HCEC 1CT (cell line): ENCODE measurements at places on chromosomes 5 and 9.

- DNase-seq, result peak; percentile 31
These were observed 24.4 kb upstream of the FNIP1 start for GRCh38 chr5:131821221-131821620.

GRCh38 chr9:107478805-107479204 lies 10.8 kb downstream of the KLF4 start:
- no peak for DNase-seq

DNA sequence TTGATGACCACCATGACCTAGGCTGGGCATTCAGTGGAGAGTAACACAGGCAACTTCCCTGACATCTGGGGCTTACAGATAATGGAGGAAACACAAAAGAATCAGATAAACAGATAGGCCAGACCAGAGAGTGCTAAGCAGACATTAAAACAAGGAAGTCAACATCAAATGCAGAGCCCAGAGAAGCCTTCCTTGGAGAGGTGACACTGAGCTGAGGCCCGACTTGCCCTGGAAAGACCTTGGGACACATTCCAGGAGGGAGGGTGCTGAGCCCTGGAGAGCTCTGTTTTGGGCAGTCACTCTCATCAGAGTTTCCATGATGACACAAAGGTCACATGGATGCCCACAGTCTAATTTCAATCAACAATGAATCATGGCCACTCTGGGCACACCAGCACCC lies 31.9 kb upstream of the C5orf58 start:
- DNase-seq, result no peak

- DNase-seq, result peak; percentile 42
These were observed 5.3 kb downstream of the SLC36A3 start for GRCh38 chr5:151298063-151298855.

DNA sequence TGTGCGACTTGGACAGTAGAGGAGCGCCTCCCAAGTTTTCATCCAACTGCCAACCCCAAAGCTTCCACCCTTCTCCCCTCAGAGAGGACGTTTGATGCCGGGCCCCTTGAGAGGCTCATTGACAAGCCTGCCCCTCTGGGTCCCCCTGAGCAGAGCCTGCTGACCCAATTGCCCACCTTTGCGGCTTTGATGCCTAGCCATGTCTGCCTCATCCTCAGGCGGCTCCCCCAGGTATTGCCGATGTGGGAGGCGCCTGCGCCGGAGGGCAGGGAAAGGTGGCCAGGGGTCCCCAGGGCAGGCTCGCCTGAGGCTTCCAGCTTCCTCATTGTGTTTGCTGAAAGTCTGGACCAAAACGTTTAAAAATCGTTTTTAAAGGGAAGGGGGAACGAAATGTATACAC lies 1.4 kb downstream of the ODF2 start:
- DNase-seq, result no peak

- DNase-seq, result peak; percentile 57
These were observed 11.1 kb downstream of the ZNF608 start for GRCh38 chr5:124735169-124735858.

GRCh38 chr9:87554976-87555375 lies 57.3 kb downstream of the DAPK1 start:
- DNase-seq, result no peak

DNA sequence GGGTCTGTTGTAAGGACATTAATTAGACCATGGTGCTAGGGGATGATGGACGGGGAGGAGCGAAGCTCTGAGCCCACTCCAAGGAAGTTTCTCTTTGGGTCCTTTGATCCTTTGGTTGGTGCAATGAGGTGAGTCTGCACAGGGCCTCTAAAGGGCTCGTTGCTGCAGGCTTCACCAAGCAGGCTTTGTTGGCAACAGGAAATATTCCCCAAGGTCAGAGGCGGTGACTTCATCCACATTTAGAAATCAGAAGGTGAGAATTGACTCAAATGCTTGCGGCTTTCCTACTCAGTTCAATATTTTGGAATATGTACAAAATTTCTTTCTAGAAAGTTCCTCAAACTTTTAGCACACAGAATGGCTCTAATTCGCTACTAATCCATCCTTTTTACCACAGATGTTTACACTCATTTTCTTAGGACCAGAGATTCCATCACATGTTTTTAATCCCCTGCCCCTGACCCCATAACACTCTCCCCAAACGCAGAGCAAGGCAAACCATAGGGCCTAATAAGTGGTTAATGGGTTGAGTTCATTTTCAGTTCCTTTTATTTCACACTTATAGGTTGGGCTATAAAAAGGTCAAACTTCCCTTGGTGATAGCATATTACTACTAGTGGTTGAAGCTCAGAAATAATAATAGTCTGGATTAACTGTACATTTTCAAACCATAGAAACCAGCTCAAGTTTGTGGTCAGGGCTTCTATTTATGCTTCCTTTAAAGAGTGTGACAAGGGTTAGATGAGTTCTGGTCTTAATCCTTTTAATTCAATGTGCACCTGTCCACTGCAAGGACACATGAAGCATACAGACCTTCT lies 37.3 kb upstream of the TMEM252 start:
- DNase-seq, result no peak

- peak; percentile 40 for DNase-seq
These were observed 1.5 kb downstream of the GDNF start for GRCh38 chr5:37838152-37838932.

DNA sequence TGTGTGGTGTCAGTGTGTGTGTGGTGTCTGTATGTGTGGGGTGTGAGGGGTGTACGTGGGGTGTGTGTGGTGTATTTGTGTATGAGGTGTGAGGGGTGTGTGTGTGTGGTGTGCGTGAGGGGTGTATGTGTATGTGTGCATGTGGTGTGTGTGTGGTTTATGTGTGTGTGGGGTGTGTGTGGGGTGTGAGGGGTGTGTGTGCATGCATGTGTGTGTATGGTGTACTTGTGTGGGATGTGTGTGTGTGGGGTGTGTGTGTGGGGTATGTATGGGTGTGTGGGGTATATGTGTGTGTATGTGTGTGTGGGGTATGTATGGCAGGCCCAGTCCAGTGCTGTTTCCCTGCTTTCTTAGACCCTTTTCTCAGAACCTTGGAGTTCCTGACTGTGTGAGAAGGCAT lies 83.3 kb downstream of the PTTG1 start:
- DNase-seq, result no peak

DNA sequence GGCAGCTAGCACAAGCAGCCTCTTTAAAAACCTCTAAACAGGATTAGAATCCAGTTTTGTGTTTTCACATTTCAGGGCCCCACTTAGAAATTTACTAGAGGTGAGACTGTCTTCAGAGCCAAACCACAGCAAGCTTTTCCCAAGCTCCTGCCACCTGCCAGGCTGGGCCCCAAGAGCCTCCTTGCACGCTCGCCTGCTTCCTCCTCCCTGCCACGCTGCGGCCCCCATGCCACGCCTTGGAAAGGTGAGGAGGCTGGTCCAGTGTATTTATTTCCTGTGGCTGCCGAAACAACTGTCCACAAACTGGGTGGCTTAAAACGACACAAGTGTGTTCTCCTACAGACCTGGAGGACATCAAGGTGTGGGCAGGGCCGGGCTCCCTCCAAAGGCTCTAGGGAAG lies 43.4 kb downstream of the NKX2-5 start:
- no peak for DNase-seq

DNA sequence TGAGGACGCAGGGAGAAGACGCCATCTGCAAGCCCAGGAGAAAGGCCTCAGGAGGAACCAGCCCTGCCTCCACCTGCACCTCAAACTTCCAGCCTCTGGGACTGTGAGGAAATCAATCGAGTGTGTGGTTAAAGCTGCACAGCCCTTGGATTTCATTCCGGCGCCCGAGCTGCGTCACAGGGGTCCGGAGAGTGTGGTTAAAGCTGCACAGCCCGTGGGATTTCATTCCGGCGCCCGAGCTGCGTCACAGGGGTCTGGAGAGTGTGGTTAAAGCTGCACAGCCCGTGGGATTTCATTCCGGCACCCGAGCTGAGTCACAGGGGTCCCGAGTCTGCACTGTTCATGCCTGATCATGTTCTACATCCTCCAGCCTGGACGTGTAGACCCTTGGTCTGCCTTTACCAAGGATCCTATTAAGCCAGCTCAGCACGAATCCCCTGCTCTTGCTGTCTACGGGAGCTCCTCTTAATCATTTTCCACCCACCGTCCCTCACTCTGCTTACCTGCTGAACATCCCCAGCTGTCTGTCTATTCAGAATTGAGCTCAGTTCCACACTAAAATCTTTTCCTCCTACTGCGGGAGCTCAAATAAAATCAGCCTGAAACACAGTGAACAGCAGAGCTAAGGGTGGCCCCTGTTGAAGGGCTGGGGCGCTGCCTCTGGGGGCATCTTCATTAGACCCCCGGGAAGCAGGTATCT lies 73.0 kb upstream of the OLFM1 start:
- no peak for DNase-seq

DNA sequence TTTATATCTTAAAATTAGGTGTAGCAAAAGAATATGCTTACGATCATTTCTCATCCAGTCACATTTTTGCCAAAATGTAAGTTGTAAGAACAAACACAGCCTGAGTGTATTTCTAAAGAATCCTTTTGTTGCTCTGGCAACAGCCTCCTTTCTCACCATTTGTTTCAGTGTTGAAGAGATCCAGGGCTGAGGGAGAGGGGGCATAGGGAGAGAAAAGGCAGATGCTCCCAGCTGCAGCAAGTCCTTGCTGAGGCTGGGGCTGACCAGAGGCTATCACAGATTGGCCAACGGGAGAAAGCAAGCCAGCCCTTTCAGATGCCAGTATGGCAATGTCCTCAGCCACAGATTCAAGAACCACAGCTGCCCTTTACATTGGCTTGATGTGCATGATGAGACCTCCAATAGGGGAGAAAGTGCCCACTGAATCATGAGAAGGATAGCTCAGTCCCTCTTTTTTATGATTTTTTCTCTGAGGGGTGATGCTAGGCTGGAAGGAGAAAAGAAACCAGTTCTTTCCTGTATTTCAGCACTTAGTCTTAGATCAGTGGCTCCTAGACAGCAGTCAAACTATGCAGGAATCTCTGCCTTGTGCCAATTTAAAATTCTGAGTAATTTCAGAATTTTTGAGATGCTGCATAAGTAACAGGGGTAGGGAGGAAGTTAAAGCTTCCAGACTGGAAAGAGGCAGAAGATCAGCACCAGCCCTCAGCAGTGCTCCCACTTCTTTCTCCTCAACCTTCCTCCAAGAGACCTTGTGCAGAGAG lies 142.1 kb downstream of the LHFPL2 start:
- no peak for DNase-seq

DNA sequence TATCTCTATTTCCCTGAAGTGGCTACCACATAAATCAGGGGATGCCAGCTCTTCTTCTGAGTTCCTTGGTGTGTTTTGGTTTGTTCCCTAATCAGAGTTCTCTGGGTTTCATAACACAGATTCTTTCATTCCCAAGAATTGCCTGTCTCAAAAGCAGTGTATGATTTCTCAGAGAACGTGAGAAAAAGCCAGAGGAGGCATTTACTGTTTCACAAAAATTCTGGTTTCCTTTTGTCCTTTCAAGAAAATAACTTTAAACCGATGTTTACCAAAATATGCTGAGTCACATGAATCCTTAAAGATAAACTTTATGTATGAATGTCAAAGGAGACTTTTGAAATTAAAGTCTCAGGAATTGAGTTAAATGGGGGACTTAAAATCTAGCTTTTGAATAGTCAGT lies 314.3 kb downstream of the EBF1 start:
- DNase-seq, result no peak

DNA sequence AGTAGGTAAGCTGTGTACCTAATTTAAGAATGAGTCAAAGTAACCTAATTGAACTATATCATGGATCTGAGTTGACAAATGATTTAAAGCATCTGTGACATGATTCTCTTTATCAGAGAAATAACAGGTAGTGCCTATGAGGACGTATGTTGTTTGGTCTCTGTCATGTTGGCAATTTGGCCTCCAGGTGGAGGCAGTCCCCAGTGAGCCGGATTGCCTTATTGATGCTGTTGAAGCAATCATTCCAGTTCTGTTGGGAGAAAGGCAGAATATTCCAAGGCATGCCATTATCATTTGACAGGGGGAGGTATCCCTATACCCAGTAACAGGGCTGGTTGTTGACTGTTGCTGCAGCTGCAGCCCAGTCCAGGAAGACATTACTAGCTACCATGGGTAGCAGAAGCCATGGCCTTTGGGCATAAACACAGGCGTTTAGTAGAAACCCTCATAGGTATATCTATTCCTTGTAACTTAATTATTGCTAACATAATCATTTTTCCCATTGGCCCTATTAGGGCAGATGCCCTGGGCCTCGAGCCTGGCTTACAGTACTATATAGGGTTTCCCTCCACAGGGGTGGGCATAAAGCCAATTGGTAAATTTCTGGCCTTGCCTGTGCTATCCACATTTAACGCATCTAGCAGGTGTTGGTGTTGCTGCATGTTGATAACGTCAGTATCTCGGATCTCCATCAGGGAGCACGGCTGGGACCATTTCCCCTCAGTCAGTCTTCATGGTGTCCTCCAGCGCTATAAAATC lies 12.2 kb upstream of the SLC22A4 start:
- DNase-seq, result no peak

DNA sequence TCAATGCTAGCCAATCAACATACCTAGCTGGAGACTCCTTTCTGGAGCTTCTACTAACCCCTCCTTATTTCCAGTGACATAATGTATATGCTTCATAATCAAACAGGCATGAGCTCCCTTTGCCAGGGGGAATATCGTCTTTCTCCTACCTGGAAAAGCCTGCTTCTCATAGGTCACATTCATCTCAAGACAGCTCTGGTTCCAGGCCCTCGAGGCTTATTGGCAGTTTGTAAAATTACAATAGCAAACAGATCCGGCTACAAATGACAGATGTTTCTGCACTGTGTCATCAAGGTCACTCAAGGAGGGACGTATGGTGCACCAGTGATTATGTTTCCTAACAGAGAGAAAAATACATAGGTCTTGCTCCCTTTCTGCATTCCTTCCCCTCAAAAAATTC lies 140.0 kb downstream of the SAXO1 start:
- DNase-seq, result no peak

GRCh38 chr9:21854119-21854518 lies 51.7 kb downstream of the MTAP start:
- DNase-seq, result no peak

DNA sequence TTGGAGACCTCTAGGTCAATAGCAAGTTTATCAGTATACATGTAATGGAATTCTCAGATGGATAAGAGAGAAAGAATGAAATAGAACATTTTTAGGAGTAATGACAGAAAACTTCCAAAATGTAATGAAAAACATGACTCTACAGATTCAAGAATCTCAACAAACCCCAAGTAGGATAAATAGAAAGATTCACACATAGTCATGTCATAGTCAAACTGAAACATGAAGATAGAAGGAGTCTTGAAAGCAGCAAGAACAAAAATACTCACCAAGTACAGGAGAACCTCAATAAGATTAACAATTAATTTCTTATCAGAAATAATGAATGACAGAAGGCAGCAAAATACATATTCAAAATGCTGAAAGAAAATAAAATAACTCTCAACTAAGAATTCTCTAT lies 164.5 kb downstream of the SPATA31D1 start:
- no peak for DNase-seq

DNA sequence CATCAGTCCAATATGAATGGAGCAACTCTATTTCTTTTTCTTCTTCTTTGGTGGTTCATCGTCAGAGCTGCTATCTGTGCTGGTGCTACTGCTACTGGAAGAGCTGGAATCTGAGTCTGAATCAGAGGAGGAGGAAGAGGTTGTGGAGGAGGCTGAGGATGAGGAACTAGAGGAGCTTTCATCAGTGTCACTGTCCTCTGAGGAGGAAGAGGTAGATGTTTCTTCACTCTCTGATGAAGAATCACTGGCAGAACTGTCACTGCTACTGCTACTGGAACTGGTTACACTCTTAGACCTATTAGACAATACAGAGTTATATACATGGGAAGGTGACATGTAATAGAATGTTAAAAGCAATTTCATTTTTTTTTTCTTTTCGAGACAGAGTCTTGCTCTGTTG lies 27.8 kb downstream of the ZCCHC10 start:
- DNase-seq, result no peak

- DNase-seq, result no peak
These were observed 224.2 kb downstream of the SNX18 start for GRCh38 chr5:54741711-54742110.

GRCh38 chr5:66874004-66874403 lies 277.8 kb downstream of the MAST4 start:
- no peak for DNase-seq
